Activated T-cell treated with anti-CD3 and anti-CD28 coated beads, Interleukin-2, amount 50 U/mL, for 48 hours (primary cell): ENCODE measurements at places on chromosomes 3 and 15.
A peak's percentile ranks its signal among the peaks of the same experiment; 100 is the strongest.

GRCh38 chr3:179027326-179027900, 44.2 kb downstream of the ZMAT3 start:
- no peak for DNase-seq

DNA sequence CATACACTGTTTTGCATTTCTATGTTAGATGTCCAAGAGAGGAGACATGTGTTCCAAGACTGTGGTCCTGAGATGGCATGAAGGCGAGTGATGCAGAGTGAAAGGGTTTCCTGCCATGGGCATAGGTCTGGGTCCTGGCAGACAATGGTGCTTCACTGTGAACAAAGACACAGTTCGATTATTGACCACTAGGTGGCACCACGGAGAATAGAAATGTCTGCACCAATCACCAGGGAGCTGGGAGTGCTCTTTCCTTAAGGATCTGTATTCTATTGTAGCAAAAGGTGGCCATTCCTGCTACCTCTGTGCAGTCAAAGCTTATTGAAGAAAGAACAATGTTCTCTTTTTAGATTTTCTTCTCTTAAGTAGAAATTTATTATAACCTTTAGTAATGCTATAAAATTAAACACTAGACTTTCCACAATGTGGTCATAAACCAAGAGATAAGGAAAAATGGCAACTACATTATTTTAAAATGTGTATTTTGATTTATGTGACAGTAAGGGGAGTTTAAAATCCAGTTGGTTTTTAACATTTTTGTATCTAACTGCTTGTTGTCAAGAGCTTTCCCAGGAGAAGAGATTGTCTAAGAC, 88.7 kb downstream of the GABRG3 start:
- peak; percentile 41 for DNase-seq

DNA sequence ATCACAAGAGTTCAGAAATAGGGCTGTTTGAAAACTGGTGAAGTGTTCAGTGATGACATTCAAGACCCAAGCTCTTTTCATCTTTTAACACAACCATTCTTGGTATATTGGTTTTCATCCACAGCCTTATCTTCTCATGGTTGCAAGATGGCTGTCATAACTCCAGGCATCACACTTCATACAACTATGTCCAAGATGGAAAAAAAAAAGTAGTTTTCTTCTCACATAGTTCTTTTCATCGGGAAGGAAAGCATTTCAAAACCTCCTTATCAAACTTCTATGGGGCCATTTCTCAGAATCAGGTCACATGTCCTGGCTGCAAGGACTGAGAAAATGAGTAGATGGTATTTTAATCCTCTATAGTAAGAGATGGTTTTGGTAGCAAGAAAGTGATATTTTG, 21.1 kb upstream of the MFSD1 start:
- no peak for DNase-seq

GRCh38 chr3:80040067-80040466, 272.3 kb upstream of the ROBO1 start:
- no peak for DNase-seq

DNA sequence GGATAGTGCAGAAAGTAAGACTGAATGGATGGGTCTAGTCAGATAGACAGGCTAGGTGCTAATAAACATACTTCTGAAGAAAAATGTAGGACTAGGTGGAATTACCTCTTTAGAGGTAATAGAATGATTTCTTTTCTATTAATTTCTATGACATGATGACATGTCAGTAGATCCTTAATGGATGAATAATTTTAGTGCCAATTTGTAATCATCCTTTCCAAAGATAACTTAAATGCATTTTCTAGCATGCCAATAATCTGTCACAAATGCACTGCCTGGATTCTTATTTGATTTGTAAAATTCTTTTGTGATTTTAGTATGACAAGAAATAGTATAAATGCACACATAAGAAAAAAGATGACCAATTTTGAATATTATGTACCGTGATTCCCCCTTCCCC, 356.7 kb downstream of the NAALADL2 start:
- no peak for DNase-seq

DNA sequence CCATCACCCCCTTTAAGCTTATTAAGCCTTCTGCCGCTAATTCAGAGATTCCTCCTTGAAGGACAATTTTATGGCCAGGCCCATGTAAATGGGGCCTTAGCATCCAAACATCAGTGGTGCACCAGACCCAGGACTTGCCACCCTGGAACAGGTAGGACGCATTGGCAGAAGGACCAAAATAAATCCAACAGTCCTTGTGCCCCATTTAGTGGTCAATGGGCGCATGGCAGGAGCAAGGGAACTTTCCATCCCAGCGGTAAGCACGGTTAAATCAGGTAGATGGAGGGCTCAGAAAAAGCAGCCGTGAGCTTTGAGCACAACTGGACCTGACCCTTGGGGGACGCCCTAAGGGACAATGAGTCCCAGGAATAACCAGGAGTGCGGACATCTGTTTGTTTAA, 540.8 kb upstream of the ROBO1 start:
- no peak for DNase-seq

GRCh38 chr3:114794894-114795630, 352.0 kb downstream of the ZBTB20 start:
- DNase-seq, result no peak

DNA sequence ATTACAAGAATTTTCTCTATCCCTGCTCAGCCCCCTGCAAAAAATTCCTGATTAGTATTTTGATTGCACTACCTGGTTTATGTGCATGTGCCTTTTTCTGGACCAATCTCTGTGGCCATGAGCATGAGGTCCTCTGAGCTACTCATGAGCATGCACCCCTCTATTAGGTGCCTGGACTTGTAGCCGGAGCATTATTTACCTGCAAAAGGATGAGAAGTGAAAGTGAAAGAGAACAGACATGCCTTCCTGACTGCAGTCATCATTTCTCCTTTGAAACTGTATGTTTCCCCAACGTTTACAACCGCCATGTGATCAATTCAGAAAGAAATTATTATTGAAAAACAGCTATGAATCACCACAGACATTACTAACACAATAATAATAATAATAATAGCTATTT, 1008.8 kb downstream of the ROBO2 start:
- no peak for DNase-seq

- DNase-seq, result no peak
Measured at GRCh38 chr15:31482122-31482922, 155.7 kb downstream of the KLF13 start.

DNA sequence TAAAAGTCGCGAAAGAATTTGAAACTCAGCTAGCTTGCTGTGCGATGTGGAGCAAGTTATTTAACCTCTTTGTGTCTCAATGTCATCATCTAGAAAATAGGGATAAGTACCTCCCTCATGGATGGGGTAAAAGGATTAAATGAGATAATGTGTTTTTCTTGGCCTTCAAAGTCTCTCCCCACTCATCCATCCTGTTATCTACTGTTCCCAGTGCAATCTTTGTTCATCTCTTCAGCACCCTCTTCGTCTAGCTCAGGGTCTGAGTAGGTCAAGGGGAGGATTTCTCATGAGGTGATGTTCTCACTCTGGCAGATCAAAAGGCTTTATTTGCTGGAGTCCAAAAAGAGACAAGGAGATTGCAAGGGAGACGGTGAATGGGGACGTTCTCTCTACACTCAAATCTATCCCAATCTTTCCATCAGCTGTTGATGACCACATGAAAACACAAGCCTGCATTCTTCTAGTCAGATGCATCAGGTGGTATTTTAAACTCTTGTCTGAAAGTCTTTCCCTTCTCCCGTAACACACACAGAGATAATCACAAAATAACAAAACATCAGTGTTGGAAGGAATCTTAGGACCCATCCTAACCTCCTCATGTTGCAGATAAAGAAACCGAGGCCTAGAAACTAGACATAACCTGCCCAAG, 1.3 kb downstream of the MESD start:
- no peak for DNase-seq

DNA sequence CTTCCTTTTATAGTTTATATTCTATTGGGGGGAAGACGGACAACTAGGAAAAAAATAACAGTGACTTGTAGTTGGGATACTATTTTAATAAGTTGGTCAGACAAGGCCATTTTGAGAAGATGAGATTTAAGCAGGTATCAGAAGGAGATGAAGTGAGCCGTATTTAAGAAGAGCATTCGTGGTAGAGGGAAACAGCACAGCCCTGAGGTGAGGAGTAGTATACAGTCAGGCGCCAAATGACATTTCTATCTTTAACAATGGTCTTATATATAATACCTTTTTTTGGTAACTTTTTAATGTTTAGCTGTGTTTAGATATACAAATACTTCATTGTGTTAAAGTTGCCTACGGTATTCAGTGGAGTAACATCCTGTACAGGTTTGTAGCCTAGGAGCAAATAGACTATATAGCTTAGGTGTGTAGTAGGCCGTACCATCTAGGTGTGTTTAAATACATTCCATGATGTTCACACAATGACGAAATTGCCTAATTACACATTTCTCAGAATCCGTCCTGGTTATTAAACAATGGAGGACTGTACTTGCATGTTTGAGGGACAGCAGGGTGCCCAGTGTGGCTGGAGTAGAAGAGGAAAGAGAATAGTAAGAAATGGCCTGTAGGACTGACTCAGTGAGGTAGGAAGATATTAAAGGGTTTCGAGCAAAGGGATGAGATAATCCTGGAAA, 1.6 kb downstream of the NKTR start:
- DNase-seq, result no peak

- DNase-seq, result no peak
Measured at GRCh38 chr3:49626796-49627195, 47.4 kb upstream of the APEH start.

- no peak for DNase-seq
Measured at GRCh38 chr15:71125831-71126450, 10.7 kb downstream of the THSD4 start.

- DNase-seq, result no peak
Measured at GRCh38 chr3:156681002-156681401, 6.6 kb downstream of the TIPARP start.

GRCh38 chr3:188097791-188098190, 56.2 kb upstream of the LPP start:
- no peak for DNase-seq

GRCh38 chr3:146524961-146525360, 19.4 kb downstream of the PLSCR1 start:
- DNase-seq, result no peak

DNA sequence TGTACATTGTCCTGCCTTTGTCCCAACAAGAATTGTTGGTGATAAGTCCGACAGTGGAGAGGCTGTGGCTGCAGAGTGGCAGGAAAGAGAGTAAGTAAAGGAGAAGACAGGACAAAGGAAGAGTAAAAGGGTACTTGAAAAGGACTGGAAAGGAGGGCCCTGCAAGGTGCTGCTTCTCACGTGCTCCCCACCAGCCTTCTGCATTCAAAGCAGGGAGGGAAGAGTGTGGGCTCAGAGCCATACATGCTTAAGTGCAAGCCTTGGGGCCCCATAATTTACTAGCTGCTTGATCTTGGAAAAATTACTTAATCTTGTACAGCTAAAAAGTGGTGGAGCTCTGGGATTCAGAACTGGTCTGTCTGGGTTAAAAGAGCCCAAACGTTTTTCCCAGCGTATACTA, 29.9 kb downstream of the MME start:
- no peak for DNase-seq

DNA sequence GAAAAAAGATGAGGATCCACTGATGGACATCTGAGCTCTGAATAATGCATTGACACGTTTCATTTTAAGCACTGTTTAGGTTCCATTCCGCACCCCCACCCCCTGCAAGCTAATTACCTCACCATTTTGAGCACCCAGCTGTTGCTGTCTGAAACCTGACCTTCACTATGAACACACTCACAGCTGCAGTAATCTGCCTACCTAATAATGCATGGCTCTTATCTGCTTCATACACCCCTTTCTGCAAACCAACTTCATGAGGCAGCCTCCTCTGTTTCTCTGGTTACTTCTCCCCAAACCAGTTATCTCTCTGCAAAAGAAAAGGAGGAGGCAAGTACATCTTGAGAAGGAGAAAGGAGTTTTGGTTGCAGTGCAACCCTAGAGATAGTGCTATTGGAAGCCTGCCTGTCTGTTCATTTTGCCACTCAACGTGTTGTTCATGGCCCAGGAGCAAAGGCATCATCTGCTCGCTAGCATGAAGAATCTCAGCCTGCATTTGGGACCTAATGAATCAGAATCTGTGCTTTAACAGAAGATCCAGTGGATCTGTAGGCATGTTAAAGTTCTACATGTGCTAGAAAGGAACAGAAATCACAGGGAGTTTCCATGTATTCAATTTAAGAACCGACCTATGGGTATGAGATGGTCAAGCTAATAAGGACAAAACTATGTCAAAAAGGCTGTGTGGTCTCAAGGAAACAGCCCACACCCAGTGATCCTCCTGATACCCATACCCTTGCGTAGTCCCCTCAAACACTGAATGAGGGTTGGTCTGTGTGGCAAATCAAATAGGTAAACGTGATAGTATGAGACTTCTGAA, 87.2 kb downstream of the MB21D2 start:
- DNase-seq, result no peak

DNA sequence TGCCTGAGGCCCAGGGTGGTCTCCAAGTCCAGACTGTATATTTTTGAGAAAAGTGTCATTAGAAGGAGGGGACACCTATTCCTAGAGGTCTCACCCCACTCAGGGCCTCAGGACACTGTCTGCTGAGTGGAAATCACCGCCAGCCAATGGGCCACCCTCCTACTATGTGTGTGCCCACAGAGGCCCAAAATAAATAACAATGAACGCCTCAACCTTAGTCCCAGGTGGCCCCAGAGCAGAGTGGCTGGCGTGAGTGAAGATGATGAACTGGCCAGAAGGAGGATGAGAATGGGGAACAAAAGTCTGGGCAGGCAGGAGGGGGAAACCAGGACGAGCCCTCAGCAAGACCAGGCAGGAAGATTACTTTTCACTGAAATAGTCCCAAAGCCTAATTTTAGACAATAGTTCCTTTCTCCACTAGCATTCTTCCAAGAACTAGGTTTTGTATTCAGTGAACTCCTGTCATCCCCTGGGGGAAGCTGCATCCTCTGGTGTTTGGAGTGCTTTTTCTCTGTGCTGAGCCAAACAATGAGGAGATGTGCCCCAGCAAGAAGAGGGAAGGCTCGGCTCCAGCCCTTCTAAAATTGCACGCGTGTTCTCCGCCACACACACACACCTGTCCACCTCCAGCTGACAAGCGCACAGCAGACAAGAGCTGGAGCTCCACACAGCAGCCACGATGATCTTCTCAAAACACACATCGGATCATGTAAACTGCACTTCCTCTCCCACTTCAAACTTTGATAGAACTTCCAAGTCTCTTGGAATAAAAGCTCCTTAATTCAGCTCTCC, 72.2 kb downstream of the ADCY5 start:
- no peak for DNase-seq
